CD4-positive, alpha-beta memory T cell (primary cell): ENCODE measurements at places on chromosomes 16 and 17. TPM values are rescaled to one million over a fixed set of nuclear protein-coding genes. Genes with fewer than 3 reads are reported as not detected.

- H3K36me3 ChIP-seq = no peaks in the 10 kb centered on the region
- DNase-seq = no peak
- no peak overlapping the region for H3K4me3 ChIP-seq
- H3K4me1 ChIP-seq = no peaks in the 10 kb centered on the region
- H3K27ac ChIP-seq = no peak overlapping the region
- H3K27me3 ChIP-seq = no peaks in the 10 kb centered on the region
Observed at GRCh38 chr17:83019376-83019775, 60.0 kb upstream of the METRNL start.

GRCh38 chr17:2053380-2054261 lies 1.3 kb upstream of the HIC1 start:
- peak overlapping the region; percentile 71 for H3K27ac ChIP-seq
- no peaks in the 10 kb centered on the region for H3K27me3 ChIP-seq
- H3K36me3 ChIP-seq = no peaks in the 10 kb centered on the region
- H3K4me3 ChIP-seq = peak overlapping the region; percentile 47
- peaks cover 39% of the 10 kb centered on the region for H3K4me1 ChIP-seq

DNA sequence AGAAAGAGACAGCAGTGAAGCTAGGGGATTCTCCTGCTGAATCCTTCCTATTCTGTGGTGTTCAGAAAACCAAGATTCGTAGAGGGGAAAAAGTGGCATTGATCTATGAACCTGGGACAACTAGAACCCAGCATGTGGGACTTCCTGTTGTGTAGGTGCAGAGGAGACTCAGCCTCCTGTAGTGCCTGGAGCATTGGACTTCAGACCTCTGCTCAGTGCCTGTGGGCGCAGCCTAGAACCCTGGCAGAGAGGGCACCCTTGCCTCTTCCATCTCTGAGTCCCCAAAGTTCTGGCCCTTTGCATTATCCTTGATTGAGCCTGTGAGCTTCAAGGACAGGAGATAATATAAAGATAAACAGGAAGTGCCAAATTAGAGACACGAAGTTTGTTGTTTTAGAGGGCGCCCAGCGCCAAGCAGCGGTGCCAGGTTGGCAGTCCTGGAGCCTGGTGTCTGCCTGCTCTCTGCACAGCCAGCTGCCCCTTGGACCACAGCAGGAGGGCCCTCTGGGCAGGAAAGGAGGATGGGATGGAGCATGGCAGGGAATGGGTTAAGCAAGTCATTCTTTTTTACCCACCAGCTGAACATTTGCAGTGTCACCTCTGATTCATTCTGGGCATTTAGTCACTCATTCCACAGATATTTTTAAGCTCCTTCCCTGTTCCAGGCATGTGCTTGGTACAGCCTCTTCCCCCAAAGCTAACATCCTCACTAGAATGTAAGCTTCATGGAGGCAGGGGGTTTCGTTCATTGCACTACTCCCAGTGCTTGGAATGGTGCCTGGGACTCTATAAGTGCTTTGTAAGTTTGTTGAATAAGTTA lies 11.9 kb upstream of the SP6 start:
- no peak overlapping the region for H3K27ac ChIP-seq
- no peak for DNase-seq
- no peaks in the 10 kb centered on the region for H3K36me3 ChIP-seq
- H3K27me3 ChIP-seq = no peaks in the 10 kb centered on the region

- no peaks in the 10 kb centered on the region for H3K27me3 ChIP-seq
- H3K4me1 ChIP-seq = no peaks in the 10 kb centered on the region
- no peak overlapping the region for H3K27ac ChIP-seq
- H3K4me3 ChIP-seq = no peak overlapping the region
- DNase-seq = no peak
Observed at GRCh38 chr17:46732160-46732559, 86.3 kb downstream of the WNT3 start.

GRCh38 chr17:40095944-40096791 lies 4.2 kb downstream of the NR1D1 start:
- H3K4me3 ChIP-seq = peak overlapping the region; percentile 65
- H3K36me3 ChIP-seq = peaks cover 25% of the 10 kb centered on the region
- H3K27me3 ChIP-seq = no peaks in the 10 kb centered on the region
- peaks cover 74% of the 10 kb centered on the region for H3K4me1 ChIP-seq
- DNase-seq = peak; percentile 91

GRCh38 chr16:49554681-49555080 lies 181.1 kb downstream of the C16orf78 start:
- H3K27ac ChIP-seq = no peak overlapping the region
- no peaks in the 10 kb centered on the region for H3K4me1 ChIP-seq
- no peak for DNase-seq
- H3K27me3 ChIP-seq = no peaks in the 10 kb centered on the region
- H3K4me3 ChIP-seq = no peak overlapping the region
- no peaks in the 10 kb centered on the region for H3K36me3 ChIP-seq

DNA sequence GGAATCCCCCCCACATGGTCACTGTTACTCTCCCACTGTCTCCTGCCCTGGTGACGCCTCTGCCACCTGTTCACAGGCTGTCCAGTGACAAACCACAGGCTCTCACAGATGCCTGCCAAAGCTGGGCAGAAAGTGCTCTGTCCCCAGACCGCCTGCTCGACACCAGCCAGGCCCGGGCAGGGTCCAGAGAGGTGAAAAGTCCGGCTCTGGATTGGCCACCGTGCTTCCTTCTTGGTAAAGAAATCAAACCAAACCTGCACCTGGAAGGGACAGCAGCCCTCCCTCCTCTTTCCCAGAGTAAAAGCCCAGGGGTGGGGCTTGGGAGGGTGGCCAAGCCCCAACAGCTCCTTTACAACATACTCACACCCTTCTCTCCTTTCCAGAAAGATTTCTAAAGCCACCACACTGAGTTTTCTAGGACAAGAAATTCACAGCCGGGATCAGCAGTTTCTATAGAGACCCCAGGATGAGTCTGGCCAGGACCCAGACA lies 6.2 kb downstream of the PCGF2 start:
- peaks cover 9% of the 10 kb centered on the region for H3K27me3 ChIP-seq
- no peaks in the 10 kb centered on the region for H3K36me3 ChIP-seq
- H3K4me3 ChIP-seq = no peak overlapping the region
- H3K27ac ChIP-seq = no peak overlapping the region
- no peak for DNase-seq

- no peak overlapping the region for H3K27ac ChIP-seq
- peaks cover 52% of the 10 kb centered on the region for H3K4me1 ChIP-seq
- no peak overlapping the region for H3K4me3 ChIP-seq
- H3K27me3 ChIP-seq = no peaks in the 10 kb centered on the region
- DNase-seq = no peak
Observed at GRCh38 chr17:77490361-77491183, 349.8 kb downstream of the SEC14L1 start.

DNA sequence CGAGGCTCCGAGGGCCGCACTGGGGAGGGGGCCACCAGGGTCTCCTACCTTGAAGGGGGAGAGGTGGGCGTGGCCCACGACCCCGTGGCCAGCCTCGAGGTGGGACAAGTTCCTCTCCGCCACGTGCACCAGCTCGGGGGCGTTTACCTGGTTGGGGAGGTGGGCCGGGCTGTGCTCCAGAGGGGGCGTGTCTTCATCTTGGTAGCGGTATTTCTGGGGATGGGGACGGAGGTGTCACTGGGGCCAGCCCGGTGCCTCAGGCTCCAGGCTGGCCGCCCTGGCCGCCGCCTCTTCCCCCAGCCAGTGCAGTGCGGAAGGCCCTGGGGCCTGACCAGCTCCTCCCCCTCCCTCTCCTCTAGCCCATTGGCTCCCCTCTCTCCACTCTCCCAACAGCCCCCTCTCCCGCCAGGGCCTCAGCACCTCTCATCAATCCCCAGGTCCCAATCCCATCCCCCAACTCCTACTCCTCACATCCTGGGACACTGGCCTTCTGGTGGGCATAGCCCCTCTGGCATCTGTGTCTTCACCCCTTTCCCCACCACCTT lies 11.5 kb downstream of the DLG4 start:
- H3K4me3 ChIP-seq = no peak overlapping the region
- no peaks in the 10 kb centered on the region for H3K27me3 ChIP-seq
- no peaks in the 10 kb centered on the region for H3K36me3 ChIP-seq
- H3K4me1 ChIP-seq = peaks cover 22% of the 10 kb centered on the region

GRCh38 chr17:43613917-43614316 lies 47.8 kb downstream of the MEOX1 start:
- no peaks in the 10 kb centered on the region for H3K4me1 ChIP-seq
- H3K27me3 ChIP-seq = no peaks in the 10 kb centered on the region
- no peak overlapping the region for H3K4me3 ChIP-seq

DNA sequence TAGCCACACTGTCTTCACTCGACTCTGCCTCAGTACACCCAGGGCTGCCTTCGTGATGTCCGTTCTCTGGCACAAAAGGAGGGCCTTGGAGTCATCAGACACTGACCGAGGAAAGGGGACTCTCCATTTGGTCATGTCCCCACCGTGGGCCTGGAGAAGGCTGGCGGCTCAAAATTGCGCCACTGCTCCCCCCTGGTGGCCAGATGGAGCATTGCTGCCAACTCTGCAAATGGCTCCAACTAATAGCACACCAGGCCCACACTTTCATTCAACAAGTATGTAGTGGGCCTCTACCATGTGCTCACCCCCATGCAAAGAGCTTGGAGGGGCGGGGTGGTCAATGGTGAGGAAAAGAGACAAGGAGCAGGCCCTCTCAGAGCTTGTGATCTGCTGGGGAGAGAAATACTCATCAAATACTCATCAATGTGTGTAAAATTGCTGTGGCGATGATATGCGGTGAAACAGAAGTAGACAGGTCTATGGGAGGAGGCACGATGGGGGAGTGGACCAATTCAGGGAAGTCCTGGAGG lies 5.2 kb upstream of the GRIN2C start:
- H3K27ac ChIP-seq = no peak overlapping the region
- no peaks in the 10 kb centered on the region for H3K36me3 ChIP-seq
- H3K4me3 ChIP-seq = no peak overlapping the region

DNA sequence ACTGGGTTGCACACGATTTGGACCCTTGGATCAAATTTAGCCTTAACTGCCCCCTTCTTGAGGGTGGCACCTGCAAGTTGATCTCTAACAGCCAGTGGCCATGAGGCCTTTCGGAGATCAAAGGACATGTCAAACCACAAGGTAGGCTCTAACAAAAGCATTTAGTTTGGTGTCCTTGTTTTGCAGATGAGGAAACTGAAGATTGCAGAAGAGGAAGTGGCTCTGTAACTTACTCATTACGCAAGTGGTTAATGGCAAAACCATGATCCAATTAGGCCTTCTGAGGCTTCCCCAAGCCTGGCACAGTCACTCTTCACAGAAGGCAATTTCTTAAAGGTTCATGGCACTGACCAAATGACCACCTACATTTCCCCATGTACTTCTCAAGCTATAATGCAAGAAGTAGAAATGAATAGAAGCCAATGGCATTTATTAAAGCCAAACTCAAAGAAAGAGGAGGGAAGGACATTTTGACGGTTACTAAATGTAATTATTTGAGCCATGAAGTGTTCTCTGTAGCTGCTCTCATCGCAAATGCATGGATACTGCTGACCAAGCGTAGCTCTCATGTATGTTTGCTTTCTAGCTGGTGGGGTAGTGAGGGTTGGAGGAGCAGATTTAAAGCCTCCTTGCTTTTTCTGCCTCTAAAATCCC lies 32.8 kb upstream of the ABCC12 start:
- no peaks in the 10 kb centered on the region for H3K27me3 ChIP-seq
- no peaks in the 10 kb centered on the region for H3K4me1 ChIP-seq
- H3K36me3 ChIP-seq = no peaks in the 10 kb centered on the region

GRCh38 chr17:64403881-64404460 lies 13.3 kb upstream of the PECAM1 start:
- DNase-seq = no peak
- no peaks in the 10 kb centered on the region for H3K4me1 ChIP-seq
- no peak overlapping the region for H3K4me3 ChIP-seq

GRCh38 chr17:29401258-29401657 lies 11.1 kb downstream of the TAOK1 start:
- DNase-seq = no peak
- H3K27ac ChIP-seq = no peak overlapping the region
- H3K4me1 ChIP-seq = peaks cover 18% of the 10 kb centered on the region

- no peaks in the 10 kb centered on the region for H3K27me3 ChIP-seq
- no peak overlapping the region for H3K4me3 ChIP-seq
- H3K36me3 ChIP-seq = no peaks in the 10 kb centered on the region
- no peak for DNase-seq
- H3K27ac ChIP-seq = no peak overlapping the region
- peaks cover 17% of the 10 kb centered on the region for H3K4me1 ChIP-seq
Observed at GRCh38 chr16:521381-522210, 5.9 kb upstream of the CAPN15 start.

GRCh38 chr16:75095204-75095621 lies 21.4 kb downstream of the LDHD start:
- H3K4me1 ChIP-seq = peaks cover 37% of the 10 kb centered on the region
- H3K27ac ChIP-seq = no peak overlapping the region
- no peaks in the 10 kb centered on the region for H3K36me3 ChIP-seq
- H3K4me3 ChIP-seq = no peak overlapping the region

GRCh38 chr17:78013683-78014467 lies 55.4 kb downstream of the TNRC6C start:
- peak; percentile 62 for DNase-seq
- H3K27ac ChIP-seq = no peak overlapping the region
- H3K36me3 ChIP-seq = peaks cover 5% of the 10 kb centered on the region
- H3K4me3 ChIP-seq = no peak overlapping the region

GRCh38 chr17:79607940-79608623 lies 2.8 kb downstream of the RBFOX3 start:
- H3K27me3 ChIP-seq = peaks cover 7% of the 10 kb centered on the region
- H3K4me1 ChIP-seq = no peaks in the 10 kb centered on the region
- H3K4me3 ChIP-seq = no peak overlapping the region
- DNase-seq = no peak
- H3K36me3 ChIP-seq = no peaks in the 10 kb centered on the region
- H3K27ac ChIP-seq = no peak overlapping the region

GRCh38 chr17:45150911-45151809 lies 2.9 kb downstream of the HEXIM1 start:
- H3K27ac ChIP-seq = peak overlapping the region; percentile 88
- H3K4me3 ChIP-seq = peak overlapping the region; percentile 1
- H3K4me1 ChIP-seq = peaks cover 45% of the 10 kb centered on the region
- no peaks in the 10 kb centered on the region for H3K36me3 ChIP-seq
- H3K27me3 ChIP-seq = no peaks in the 10 kb centered on the region

GRCh38 chr17:81802856-81803643 lies 900 bp upstream of the GCGR start:
- H3K36me3 ChIP-seq = no peaks in the 10 kb centered on the region
- H3K27me3 ChIP-seq = peaks cover 15% of the 10 kb centered on the region
- DNase-seq = no peak
- H3K27ac ChIP-seq = no peak overlapping the region
- H3K4me3 ChIP-seq = no peak overlapping the region
- no peaks in the 10 kb centered on the region for H3K4me1 ChIP-seq

Gene BICDL2
- not detected for total RNA-seq

Gene QPRT
- 0.99 TPM for total RNA-seq

Gene TAC4
- not detected for total RNA-seq

Gene PYDC1
- total RNA-seq = not detected

Gene SLC6A4
- total RNA-seq = not detected

Gene SMTNL2
- not detected for total RNA-seq

Gene SBK1
- 14.6 TPM for total RNA-seq

Gene PTX4
- not detected for total RNA-seq

Gene KRT14
- total RNA-seq = not detected
